ENCODE measurements at places on chromosomes 5 and 9.
A peak's percentile ranks its signal among the peaks of the same experiment; 100 is the strongest.

GRCh38 chr9:78601957-78602565, 305.1 kb downstream of the PSAT1 start:
- peak; percentile 13 for DNase-seq

DNA sequence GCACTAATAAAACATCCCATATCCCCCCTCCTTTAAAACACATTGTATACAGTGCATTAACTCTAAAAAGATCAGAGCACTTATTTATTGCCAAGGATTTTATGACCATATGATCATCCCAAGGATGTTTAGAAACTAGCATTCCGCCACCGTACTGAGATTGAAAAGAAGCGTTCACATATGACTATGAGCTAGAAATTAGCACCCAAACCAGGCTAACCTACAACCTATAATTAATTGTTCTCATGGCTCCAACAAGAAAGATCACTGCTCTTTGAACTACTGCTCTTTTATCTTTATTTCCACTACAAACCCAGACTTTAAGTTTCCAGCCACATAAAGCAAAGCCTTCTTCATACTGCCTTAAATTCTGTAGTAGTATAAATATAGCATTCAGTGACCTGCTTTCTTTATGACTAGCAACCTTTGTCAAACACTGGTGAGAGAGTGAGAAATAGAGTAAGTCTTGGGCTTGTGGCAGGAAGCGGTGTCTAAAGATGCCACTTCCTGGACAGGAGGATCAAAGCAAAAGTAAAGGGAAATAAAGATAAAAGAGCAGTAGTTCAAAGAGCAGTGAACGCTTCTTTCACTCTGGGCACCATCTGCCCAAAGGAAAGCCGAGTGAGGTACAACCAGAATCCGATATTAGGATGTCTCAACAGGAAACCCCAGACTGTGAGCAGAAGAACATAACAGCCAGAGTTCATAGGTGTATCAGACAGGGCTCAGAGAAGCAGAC, 151.1 kb upstream of the ERCC6L2 start:
- peak; percentile 76 for DNase-seq

GRCh38 chr5:159002171-159002570, 97.5 kb downstream of the EBF1 start:
- no peak for DNase-seq

- no peak for DNase-seq
Measured at GRCh38 chr9:83247732-83248131, 184.8 kb upstream of the RASEF start.

- DNase-seq, result no peak
Measured at GRCh38 chr9:92720209-92720765, 44.3 kb downstream of the BICD2 start.

DNA sequence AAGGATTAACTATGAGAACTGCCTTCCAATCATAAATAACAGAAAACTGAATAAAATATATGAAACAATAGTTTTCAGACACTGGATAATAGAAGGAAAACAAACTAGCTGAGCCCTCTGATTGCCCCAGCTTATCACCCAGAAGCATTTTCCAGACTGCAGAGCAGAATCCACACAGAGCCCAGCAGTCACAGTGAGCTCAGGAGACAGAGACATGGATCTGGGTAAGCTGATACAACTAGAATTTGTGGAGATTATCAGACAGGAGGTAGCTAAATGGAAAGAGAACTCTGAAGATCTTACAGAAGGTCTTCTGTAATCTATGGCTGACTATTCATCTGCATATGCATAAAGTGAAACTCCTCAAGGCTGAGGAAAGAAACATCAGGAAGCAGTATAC, 128.8 kb downstream of the NR2F1-AS1 start:
- no peak for DNase-seq

- DNase-seq, result no peak
Measured at GRCh38 chr5:128290152-128290858, 206.7 kb downstream of the SLC12A2 start.

DNA sequence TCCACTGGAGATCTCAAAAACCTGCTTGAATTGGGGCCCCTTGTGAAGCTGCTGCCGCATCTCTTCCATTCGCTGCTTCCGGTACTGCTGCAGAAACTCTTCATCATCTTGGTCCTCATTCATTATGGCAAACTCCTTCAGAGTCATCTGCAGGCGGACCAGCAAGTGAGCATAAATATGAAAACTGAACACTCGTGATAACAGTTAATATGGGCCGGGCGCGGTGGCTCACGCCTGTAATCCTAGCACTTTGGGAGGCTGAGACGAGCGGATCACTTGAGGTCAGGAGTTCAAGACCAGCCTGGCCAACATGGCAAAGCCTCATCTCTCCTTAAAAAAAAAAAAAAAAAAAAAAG, 7.9 kb downstream of the PDCL start:
- DNase-seq, result no peak

Measured in MV-4-11 (cell line).